ENCODE measurements at places on chromosomes 2 and 18.

DNA sequence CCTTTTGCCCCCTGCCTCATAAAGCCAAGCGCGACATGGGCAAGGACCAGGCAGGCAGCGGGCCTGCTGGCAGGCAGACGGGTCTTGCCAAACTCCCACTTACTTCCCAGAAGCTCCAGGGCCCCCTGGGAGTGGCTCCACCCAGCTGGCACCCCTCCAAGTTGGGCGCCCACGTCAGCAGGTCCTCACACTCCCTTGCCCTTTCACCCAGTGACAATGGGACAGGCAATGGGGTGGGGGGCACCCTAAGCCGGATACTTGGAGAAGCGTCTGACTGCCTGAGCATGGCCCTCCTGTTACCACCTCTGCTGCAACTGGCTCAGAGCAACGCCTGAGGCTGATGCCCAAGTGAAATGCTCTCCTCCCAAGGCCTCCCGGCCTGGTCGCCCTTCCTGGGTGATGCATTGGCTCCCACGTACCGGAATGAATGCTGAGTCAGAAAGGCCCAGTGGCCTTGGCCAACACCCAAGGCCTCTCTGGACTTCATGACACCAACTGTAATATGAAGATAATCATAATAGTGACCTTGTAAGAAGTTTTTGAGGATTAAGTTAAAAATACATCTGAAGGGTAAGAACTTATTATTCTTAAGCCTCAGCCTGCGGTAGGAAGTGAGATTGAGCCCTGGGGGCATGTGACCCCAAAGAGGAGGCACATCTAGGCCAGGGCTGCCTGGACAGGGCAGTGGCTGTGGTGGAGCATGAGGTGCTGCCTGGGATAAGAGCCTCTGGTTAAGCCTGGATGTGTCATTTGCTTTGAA, 31.6 kb downstream of the KCNK3 start:
- no peak for DNase-seq

DNA sequence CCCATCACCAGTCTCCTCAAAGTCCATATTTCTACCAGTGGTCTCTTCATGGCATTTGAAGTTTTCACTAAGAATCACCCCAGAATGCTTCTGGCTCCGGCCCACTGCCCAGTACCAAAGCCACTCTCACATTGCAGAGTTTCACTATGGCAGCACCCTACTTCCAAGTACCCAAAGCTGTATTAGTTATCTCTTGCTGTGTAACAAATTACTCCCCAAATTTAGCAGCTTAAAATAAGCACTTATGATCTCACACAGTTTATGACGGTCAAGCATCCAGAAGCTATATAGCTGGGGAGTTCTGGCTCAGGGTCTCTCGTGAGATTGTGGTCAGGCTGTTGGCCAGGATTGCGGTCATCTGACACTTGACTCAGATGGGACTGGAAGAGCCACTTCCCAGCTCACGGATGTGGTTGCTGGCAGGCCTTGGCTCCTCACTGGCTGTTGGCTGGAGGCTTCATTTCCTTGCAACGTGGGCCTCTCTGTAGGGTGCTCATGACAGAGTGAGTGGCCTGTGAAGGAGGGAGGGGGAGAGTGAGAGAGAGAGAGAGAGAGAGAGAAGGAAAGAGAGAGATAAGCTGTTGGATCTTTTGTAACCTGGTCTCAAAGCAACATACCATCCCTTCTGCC, 189.5 kb downstream of the CTIF start:
- no peak for DNase-seq

GRCh38 chr2:3533836-3534235, 14.5 kb upstream of the ADI1 start:
- DNase-seq, result no peak

GRCh38 chr2:84424152-84424551, 34.9 kb downstream of the SUCLG1 start:
- no peak for DNase-seq

GRCh38 chr18:9475643-9476591, 604 bp downstream of the RALBP1 start:
- DNase-seq, result peak; percentile 22

- DNase-seq, result no peak
Observed at GRCh38 chr18:62828852-62829251, 113.5 kb downstream of the PHLPP1 start.

DNA sequence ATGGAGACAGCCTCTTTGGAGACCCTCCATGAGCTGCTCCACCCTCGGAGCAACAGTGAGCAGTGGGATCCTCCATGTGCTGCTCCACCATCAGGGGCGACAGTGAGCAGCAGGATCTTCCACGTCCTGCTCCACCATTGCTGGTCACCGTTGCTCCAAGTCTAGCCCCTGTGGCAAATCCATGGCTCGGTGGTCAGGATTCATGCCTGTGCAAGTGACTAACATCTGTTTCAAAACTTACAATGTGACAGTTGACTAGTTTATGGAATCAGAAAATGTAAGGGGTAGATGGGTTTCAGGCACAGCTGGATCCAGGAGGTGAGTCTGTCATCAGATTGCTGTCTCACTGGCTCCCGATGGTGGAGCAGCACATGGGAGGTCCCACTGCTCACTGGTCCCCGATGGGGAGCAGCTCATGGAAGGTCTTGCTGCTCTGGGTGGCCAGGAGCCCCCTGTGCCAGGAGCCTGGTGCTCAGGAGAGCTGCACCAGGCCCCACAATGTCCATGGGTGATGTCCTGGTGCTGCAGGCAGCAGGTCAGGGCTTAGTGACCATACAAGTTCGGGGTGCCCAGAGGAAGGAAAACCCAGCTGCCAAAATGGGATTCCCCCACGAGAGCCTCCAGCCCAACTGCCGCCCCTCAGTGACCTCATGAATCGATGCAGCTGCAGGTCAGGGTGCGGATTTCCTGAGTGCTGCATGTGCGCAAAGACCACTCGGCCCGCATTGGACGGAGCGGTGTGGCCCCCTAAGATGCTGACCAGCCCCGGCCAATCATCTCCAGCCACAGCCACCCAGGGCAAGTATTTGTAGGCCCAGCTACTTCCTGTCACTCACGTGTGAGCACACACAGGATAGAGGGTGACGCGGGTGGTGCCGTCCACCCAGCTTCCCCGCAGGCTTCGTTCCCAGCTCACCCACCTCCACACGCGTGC, 116.5 kb upstream of the OTOS start:
- no peak for DNase-seq

- no peak for DNase-seq
Observed at GRCh38 chr2:216299588-216299987, 72.7 kb downstream of the MARCHF4 start.

- DNase-seq, result no peak
Observed at GRCh38 chr2:80496346-80496745, 191.8 kb upstream of the LRRTM1 start.

GRCh38 chr2:157439824-157440186, 4.1 kb downstream of the CYTIP start:
- no peak for DNase-seq

- no peak for DNase-seq
Observed at GRCh38 chr2:179712825-179713224, 148.6 kb downstream of the ZNF385B start.

- no peak for DNase-seq
Observed at GRCh38 chr18:44741511-44741910, 60.8 kb downstream of the SETBP1 start.

- no peak for DNase-seq
Observed at GRCh38 chr2:101429453-101429852, 42.1 kb upstream of the CREG2 start.

DNA sequence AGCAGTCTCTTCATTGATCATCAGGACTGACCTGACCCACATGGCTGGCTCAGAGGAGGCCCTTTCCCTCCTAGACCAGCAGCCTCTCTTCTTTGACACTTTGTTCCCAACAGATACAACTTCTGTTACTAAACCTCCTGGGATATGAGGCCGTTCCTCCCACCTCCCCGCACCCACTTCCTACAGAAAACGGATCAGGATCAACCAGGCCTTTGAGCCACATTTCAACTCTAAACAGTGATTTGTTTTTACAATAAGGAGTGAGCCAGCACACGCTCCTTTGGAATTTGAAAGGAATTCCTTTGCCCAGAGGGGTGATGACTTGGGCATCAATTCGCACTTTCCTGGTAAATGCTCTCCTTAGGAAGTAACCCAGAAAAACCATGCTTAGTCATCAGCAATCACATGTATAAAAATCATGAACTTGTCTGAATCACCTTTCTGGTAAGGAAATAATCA, 180.4 kb downstream of the FAM124B start:
- no peak for DNase-seq

GRCh38 chr2:120231974-120232635, 8.9 kb upstream of the TMEM185B start:
- no peak for DNase-seq

DNA sequence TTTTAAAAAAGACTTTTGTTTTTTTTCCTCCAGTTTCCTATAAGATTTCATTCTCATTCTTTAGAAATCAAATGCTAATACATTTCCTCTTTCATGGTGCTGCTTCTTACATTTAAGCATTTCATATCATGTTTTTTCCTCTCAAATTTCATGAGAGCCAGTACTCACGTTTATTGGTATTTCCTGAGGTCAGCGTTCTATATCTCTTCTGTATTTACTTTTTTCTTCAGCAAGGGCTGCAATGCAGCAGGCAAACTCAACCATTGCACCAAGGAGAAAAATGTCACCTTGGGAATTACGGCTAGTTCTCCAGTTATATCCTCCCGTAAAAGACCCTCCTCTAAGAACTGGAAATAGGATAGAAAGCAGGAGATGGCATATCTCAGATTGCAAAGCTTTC, 32.4 kb downstream of the UPP2 start:
- no peak for DNase-seq

DNA sequence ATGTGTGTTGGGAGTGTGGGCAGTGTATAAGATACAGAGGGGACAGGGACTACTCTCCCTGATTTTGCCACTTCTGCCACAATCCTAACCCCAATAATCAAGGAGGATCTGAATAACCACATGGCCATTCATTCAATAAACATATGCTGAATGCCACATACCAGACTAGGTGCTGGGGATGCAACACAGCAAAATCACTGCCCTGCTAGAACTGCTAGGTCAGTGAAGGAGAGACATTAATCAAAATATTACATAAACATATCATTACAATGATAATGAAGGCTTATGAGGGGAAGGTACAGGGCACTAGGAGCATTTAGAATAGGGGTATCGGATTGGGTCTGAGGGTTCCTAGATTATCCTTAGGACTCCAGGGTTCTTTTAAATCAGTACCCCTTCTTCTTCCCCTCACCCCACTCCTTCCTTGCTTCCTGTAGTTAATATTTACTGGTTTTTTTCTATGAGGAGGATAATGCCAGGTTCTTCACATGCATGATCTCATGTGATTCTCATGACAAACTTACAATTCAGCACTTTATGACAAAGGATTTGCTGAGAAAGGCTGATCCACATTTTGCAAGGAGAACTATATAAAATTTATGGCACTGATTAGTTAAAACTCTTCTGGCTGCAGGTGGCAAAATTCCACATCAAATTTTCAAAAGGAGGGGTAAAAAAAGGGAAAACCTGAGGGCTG, 56.4 kb upstream of the PCBP1 start:
- no peak for DNase-seq

- no peak for DNase-seq
Observed at GRCh38 chr2:96618596-96619283, 19.4 kb downstream of the KANSL3 start.

GRCh38 chr2:164675027-164675426, 53.7 kb upstream of the GRB14 start:
- DNase-seq, result no peak

DNA sequence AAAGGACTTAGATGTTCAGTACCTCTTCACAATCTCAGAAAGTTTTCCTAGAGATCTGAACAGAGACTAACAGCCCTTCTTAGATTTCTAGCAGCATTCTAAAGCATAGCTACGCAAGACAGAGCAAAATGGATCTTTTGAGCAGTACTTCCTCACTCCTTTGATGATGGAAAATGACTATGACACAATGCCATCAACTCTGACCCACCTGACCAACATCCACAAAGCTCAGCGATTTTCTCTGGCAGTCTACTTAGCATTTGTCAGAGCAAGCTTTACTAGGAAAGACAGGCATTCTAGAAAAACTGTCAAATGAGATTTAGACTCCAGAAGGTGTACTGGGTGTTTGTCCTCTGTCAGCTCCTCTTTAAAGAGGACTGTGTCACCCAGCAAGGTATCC, 180.9 kb upstream of the ACVR2A start:
- DNase-seq, result no peak

GRCh38 chr18:78733762-78734613, 245.6 kb upstream of the SALL3 start:
- DNase-seq, result no peak

DNA sequence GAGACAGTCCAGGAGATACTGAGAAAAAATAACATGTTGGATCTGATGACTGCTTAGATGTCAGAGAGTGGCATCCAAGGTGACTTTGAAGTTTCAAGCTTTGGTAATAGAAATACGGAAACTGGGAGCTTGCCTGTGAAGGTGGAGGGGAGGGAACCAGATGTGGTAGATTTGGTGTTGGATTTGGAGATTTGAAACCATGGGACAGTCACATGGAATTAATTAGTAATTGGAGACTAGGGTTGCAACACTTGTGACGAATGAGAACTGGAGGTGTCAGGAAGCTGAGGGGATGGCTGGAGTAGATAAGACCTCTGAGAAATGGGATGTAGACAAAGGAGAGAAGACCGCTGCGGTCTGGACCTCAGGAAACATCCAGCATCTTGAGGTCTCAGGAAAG, 46.7 kb downstream of the RPL37A start:
- DNase-seq, result no peak

- DNase-seq, result no peak
Observed at GRCh38 chr18:63626431-63626830, 17.6 kb downstream of the SERPINB4 start.

DNA sequence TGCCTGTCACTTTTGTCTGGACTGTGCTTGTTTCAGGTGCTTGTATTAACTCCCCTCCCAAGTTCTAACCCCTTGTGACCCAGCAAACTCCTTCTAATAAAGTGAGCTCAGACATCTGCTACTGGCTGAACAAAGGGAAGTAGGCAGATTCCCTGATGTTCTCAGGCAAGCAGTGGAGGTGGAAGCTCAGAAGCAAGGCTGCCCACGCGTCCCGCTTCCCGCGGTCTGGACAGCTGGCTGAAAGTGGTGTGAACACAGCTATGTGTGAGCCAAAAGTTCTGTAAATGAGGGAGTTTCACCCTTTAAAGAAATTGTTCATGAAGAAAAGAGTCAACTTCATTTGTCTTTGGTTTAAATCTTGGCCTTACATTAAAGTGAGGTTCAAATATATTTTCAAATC, 40.0 kb downstream of the NAPG start:
- DNase-seq, result no peak

- DNase-seq, result no peak
Observed at GRCh38 chr2:85355073-85355410, 473 bp downstream of the ELMOD3 start.

GRCh38 chr2:23027396-23027795, 357.6 kb upstream of the KLHL29 start:
- no peak for DNase-seq

DNA sequence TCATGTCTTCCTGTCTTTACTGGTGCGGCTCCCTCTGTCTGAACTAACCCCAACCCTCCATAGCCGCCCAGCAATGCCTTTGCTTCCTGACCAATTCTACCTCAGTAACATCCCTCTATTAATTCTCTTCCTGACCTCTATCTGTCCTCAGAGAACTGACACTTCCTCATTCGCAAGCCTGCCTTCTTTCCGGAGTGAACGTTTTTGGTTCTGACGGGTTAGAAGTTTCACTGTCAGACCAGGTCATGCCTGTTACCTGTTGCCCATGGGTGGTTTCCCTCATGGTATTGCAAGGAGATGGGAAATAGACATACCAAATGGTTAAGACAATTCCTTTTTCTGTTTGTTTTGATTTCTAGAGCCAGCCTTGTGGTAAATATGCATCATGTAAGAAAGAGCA, 453.4 kb upstream of the SLC14A2 start:
- DNase-seq, result no peak
